ENCODE measurements at places on chromosomes 3 and 15.

GRCh38 chr15:84982301-84982920, 755 bp downstream of the PDE8A start:
- DNase-seq, result peak; percentile 61

DNA sequence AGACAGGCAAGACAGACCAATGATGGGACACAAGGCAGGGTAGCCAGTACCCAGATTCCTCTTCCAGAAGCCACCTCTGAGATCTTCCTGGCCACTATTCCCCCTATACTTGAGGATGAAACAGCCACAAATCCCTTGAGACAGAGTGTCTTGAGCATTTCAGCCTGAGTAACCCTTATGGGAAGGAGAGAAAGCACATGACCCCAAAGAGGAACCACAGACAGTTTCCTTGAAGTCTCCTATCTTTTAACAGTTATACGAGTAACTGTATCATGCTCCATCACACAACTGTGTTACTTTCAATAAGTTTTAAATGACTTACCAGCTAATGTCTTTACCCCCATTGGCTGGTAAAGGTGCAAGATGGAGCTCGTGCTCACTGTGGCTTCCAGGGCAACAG, 9.3 kb downstream of the VIPR1 start:
- no peak for DNase-seq

GRCh38 chr3:151321526-151321925, 4.9 kb upstream of the GPR87 start:
- DNase-seq, result no peak

DNA sequence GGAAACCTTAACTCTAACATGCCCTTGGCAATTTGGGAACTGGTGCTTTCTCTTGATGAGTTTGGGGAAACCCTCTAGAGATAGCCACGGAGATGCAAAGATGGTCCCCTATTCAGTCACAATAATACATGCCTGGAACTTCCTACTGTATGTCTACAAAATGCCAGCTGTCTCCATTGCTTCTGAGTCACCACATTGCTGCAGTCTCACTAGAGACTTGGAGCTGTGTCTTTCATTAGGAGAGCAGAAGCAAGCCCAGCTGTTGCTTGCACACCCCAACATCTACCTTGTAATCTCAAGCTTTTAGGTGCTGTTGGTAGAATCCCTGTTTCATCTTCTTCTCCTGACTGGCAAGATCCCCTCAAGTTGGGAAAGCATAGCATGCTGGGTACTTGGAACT, 261.0 kb downstream of the ADAMTSL3 start:
- DNase-seq, result no peak

DNA sequence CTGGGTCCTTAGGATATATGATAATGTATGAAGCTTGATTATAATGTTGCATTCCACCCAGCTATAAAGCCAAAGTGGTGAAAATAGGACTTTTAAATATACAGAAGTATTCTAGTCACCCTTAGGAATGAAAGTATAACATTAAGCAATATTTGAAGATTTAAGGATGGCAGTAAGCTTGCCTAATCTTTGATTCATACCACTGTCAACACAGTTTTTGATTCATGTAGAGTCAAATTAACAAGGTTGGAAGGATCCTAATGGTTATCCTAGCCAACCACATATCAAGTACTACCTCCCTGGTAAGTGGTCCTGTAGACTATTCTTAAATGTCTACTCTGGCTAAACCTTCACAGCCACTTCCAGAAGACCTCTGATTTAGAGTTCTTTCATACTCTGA, 18.6 kb downstream of the ARIH1 start:
- DNase-seq, result no peak

GRCh38 chr15:81261172-81261811, 62.6 kb downstream of the STARD5 start:
- no peak for DNase-seq

- no peak for DNase-seq
Measured at GRCh38 chr15:96657096-96657495, 326.6 kb downstream of the NR2F2 start.

DNA sequence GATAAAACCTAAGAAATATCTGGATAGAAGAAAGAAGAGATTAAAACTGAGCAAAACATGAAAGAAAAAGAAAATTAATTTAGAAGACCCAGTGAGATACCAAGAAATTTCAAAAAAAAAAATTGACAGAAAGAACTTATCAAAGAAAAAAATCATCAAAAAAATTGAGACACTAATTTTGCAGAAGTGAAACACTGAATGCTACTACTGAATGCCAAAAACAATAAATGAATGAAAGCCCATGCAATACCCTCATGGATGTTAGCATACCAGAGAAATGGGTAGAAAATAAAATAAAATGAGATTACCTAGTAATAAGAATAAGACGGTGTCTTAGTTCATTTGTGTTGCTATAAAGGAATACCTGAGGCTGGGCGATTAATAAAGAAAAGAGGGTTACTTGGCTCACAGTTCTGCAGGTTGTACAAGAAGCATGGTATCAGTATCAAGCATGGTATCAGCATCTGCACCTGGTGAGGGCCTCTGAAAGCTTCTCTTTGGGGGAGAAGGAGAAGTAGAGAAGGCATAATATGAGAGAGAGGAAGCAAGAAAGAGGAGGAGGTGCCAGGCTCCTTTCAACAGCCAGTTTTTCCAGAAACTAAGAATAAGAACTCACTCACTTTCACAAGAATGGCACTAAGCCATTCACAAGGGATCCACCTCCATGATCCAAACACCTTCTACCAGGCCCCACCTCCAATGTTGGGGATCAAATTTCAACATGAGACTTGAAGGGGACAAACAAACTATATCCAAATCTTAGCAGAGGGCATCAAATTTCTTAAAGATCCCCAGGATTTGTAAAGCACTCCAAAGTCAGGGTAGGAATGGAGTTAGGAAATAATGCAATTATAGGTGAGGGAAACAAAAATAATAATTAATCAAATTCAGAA, 73.2 kb downstream of the BTLA start:
- DNase-seq, result no peak

DNA sequence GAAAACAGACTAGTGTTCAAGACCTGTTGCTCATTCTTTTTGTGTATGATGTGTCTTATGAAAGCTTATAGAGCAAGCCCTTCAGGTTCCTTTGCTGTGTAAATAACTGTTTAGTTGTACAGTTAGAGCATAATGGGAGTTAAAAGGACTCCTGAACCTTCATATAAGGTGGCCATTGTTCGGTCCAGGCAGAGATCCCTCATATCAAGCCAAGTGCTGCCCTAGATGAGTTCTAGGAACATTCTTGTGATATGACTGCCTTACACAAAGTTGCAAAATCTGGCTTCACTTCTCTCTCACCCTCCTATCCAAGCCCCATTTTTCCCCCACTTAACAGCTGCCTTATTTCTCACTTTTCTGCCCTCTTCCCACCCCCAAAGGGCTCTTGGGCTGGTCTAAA, 26.9 kb downstream of the GYG1 start:
- no peak for DNase-seq

DNA sequence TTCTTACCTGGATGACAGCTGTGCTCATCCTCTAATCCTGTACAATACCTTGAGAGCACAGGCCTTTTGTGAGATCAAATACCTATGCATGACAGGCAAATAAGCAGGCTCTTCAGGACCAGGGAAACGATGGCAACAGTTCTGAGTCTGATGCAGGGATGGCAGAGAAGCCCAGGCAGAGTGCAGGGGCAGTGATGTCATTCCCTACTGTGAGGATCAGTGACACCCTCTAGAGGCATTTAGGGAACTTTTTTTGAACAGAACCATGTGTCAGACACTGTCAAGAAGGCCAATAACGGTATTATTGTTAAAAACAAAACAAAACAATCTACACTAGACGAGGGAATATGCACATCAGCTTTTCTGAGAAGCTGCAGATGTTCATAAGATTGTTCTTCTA, 314.8 kb upstream of the CTDSPL start:
- DNase-seq, result peak; percentile 24
